EH (cell line): ENCODE measurements at places on chromosomes 4 and X.

DNA sequence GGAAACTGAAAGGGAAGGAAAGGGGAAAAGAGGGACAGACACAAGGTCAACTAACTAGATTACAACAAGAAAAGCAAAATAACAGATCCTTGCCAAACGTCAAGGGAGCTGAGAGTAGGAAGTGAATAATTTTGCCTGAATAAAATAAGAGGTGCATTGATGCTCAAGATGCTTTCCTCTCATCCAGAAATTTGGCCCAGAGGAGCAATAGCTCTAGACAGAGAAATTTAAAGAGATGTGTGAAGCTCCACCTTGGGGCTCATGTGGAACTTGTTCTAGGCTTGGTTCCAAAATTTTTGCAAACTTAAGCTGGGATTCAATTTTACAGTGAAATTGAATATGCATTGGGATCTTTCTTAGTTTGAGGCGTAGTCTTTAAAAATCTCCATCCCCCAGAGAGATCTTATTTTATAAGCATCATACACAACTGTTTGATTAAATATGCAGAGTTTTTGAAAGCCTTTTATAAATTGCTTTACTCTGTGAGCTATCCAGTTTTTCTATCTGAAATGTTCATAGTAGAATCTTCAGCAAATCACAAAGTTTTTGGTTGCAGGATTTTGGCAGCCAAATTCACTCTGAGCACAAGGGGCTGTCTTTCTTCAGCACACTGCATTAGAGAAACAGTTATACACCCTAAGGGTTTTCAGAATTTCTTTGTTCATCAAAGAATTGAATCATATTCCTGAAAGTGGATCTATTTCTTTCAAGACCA lies 1159.5 kb downstream of the ADGRL3 start:
- no peak for DNase-seq

DNA sequence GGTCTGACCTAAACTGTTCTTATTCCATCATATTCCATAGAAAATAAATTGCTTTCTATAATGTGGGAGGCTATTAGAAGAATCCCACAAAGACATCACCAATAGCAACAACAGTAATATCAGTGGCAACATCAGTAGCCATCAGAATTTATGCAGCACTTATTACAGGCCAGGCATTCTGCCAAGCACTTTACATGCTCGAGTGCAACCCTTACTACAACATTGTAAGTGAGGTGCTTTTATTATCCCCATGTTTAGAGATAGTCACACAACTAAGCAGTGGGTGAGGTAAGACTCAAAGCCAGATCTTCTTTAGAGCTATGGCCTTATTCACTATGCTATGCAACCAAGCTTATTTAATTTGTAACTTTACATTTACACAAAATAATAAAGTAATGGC lies 317.1 kb upstream of the BMP3 start:
- no peak for DNase-seq

DNA sequence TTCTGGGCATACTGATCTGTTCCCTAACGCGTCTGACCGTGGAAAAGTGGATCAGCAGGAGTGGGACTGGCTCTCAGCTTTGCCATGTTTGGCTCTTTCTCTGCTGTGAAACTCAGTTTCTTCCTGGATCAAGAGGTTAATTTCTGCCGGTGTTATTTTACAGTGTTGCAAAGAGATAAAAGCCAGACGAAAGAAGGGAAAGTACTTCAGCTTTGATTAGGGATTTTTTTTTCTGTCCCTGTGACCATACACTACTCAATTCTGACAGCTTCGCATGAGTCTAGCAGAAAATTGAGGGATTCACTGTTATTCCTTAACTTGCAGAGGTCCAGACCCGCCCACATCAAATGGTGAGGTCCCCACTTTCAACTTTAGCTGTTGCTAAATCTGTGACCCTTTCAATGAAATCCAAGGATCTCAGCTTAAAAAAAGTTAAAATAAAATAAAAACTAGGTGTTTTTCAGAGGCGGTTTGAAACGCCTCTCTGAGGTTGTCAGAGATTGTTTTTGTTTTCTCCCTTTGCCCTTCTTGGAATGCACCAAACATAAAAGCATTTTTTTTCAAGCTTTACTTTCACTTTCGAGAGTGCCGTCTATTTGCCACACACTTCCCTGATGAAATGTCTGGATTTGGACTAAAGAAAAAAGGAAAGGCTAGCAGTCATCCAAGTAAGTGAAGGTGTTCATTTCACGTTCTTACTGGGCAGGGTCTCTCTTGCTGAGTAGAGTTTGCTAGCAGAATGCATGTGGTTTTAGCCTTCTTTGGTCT lies at the start of gene TLR3:
Gene TLR3 (plus strand): TSS at position 576 of the 768 bp plus-strand sequence. CDS start 7,464 bp downstream, outside the sequence.
- peak; percentile 29 for DNase-seq

DNA sequence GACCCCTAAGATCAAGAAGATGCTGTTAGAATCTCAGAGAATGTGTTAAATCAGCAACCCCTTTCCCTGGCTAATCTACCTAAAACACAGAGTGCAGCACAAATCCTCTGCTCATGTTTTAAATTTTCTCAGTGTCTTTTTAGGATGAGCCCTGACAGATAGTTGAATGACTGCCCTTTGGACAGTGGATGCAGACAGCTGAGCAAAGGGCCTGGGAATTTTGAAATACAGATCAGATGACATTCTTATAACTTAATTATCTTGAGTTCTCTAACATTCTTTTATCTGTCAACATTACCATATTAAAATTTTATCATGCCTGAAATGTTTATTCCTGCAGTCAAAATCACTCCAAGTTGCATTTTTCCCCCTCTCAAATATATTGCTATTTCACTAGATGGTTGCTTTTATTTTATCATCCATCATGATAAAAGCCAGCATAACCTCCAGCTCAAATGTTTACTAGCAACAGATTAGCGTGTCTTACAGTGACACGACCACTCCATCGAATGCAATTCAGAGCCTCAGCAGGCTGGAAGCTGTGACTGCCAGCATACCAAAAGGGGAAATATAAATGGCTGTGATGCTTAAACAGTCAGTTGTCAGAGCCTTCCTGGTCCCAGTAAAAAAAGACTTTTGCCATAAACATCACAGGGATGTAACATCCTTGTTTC lies 22.8 kb upstream of the ARHGAP24 start:
- peak; percentile 11 for DNase-seq

- DNase-seq = no peak
Measured at GRCh38 chr4:185384061-185384460, 11.7 kb downstream of the LRP2BP start.

- DNase-seq = no peak
Measured at GRCh38 chr4:3387154-3387942, 54.4 kb upstream of the HGFAC start.

GRCh38 chrX:10041383-10041782 lies 74.2 kb downstream of the CLDN34 start:
- peak; percentile 59 for DNase-seq

DNA sequence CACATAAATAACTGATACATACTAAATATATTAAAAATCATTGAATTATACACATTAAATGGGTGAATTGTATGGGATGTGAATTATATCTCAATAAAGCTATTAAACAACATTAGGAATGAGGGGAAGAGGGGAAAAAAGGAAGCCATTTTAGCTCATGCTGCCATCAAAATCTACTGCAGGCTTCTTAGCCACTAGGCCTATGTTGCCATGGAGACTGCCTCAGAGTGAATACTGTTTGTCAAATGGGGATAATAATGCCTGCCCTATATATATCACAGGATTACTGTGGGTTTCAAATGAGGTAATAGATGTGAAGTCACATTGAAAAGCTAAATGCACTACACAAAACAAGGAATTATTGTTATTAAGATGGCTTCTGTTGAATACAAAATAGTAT lies 21.2 kb downstream of the TMEM255A start:
- no peak for DNase-seq

- DNase-seq = no peak
Measured at GRCh38 chr4:13178621-13179020, 305.5 kb downstream of the RAB28 start.

DNA sequence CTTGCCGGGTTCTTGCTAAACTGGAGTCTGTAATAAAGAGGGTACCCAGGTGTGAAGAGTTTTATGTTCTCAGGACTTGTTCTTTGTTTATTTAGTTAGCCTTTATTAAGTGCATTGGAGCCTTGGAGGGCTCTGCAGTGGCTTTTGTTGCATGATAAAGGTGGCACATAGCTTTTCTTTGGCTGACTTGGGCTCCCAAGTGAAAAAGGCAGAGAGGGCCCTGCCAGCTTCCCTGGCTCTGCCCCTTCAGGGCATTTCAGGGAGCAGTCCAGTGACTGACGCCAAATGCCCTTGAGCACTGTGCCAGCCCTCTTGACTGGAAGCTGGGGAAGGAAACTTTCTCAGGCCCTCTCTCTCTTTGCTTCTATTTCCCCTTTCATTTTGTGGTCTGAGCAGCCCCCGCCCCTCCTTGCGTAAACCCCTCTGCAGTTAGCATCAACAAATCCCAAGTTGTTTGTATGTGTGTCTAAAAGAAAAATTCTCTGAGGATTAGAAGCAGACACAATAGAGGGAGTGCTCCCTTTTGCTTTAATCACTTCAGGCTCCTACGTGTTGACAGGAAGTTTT lies 152.2 kb downstream of the NHS start:
- no peak for DNase-seq

- DNase-seq = no peak
Measured at GRCh38 chr4:132646186-132646585, 502.9 kb upstream of the PCDH10 start.

GRCh38 chrX:46456125-46456922 lies 88.9 kb downstream of the ZNF674 start:
- no peak for DNase-seq

DNA sequence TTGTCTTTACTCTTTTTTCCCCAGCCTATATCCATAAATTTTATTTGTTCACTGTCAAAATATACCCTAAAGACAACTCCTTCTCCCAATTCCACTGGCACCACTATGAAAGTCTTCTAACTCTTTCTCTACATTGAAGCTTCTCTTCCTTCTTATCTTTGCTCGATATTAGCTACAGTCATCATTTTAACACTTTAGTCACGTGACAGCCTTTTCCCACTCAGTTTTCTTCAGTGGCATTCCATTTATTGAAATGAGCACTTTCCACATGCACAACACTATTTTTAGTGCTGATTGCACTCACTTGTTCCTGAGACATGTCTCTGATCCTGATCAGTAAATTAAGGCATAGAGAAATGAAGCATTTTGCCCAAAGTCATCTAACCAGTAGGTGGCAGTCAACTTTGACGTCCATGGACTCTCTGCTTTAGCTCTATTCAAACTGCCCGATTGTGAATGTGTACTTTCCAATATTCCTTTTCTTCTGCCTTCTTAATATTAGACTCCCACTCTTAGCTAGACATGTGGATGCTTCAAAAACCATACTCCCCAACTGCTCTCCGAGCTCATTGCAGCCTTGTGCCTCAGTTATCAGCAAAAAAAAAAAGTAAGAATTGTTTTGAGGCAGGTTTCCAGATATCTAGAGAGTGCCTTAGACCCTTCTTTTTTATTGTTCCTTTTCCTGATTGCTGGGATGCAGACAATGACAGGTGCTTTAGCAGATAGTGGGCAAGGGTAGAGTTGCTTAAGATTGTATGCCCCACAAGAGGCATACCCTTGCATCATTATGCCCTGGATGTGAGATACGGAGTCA lies 394.4 kb upstream of the ADGRL3 start:
- DNase-seq = peak; percentile 32

DNA sequence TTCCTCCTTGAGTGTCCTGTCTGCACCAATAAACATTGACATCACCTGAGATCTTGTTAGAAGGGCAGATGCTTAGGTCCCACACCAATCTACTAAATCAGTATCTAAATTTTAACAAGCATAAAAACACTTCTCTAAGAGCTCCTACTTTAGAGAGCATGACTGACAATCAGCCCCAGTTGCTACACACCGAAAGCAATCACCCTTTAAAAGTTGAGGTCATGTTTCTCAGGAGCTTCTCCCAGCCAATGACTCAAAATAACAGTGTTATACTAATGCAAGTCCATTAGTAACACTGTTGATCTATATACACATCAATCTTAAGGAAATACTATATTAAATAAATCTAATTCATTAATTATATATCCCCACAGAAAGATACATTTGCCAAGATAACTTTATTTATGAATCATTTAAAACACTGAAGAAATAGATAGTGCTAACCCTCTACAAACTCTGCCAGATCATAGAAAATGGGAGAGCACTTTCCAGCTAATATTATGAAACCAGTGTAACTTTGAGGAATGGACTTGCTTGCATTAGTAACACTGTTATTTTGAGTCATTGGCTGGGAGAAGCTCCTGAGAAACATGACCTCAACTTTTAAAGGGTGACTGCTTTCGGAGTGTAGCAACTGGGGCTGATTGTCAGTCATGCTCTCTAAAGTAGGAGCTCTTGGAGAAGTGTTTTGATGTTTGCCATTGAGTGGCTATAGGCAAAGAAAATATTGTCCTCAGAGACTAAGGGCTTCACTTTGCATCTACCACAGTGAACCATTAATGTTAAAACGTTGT lies 109.8 kb upstream of the HDX start:
- DNase-seq = no peak

DNA sequence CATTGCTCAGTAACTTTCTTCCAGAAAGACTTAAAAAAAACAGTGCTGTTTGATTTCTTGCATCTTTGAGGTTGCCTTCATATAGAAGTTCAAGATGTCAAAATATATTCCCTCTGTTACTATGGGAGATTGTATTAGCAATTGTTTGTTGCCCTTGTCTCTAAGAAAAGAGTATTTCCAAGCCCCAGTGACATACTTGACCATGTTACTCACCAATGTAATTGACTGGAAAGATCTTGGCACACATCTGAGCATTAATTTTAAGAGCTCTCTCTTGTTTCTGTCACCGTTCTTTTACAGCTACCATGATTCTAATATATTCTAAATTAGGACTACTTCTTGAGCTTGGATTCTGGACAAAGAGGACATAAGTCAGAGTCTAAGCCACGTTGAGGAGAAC lies 902.7 kb upstream of the EPHA5 start:
- peak; percentile 94 for DNase-seq

GRCh38 chr4:146238107-146238506 lies 23.8 kb downstream of the REELD1 start:
- no peak for DNase-seq

- peak; percentile 57 for DNase-seq
Measured at GRCh38 chr4:53547983-53548382, 43.3 kb downstream of the LNX1 start.

DNA sequence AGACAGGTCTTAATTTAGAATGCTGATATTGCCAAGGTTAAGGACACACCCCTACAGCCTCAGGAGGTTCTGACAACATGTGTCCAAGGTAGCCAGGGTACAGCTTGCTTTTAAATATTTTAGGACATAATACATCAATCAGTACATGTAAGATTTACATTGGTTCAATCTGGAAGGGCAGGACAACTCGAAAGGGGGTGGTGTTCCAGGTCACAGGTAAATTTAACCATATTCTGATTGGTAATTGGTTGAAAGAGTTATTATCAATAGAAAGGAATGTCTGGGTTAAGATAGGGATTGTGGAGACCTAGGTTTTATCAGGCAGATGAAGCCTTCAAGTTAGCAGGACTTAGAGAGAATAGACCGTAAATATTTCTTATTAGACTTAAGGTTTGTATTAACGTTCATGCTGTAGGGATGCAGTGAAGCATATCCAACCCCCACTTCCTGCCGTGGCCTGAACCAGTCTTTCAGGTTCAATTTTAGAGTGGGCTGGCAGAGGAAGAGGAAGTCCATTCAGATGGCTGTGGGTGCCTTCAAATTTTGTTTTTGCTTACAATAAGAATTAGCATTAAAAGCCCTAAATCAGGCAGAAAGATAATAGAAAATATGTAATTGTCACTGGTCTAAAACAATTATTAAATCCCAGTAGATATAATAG lies 136.5 kb upstream of the GALNTL6 start:
- no peak for DNase-seq
